NCI-H2029 (cell line): ENCODE measurements at places on chromosomes 16 and 17.

- no peak for DNase-seq
These were observed 40.8 kb downstream of the NT5M start for GRCh38 chr17:17343896-17344506.

DNA sequence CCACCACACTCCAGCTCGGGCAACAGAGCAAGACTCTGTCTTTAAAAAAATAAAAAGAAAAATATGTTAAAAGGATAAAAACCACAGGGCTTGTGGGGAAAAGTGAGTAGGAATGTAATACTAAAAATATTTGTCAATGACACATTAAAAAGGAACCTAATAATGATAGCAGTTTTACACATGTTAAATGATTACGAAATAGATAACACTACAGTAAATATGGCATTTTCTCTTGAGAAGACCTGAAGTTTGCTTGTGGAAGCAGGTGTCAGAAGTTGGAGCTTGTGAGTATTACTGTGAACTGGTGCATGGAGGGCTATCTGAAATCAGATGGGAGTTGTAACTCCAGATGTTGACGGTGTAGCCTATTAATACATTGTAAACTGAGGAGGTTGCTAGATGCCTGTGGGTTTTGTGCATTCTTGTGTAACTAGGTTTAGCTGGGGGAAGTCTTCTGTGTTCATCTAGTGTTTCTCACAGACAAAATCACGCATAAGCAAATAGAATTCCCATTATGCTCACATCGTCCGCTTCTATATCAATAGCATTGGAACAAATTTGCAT is 44.2 kb upstream of the CLEC18A start:
- no peak for DNase-seq

- no peak for DNase-seq
These were observed 177.0 kb upstream of the IRX6 start for GRCh38 chr16:55146966-55147365.

- no peak for DNase-seq
These were observed 854.8 kb downstream of the KCNJ2 start for GRCh38 chr17:71024172-71024571.

DNA sequence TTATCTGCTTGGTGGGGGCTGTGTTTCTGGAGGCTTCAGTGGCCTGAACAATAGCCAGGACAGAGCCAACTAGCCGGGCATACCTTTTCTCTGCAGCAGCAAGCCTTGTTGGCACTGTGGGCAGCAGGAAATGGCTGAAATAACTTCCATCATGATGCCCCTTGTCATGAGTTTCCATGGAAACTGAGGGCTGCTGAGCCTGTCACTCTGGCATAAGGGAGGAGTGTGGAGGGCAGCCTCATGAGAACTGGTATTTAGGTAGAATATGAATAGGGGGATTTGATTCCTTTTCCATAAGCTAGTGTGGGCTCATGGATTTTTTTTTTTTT is 39.4 kb downstream of the PLCG2 start:
- no peak for DNase-seq

GRCh38 chr17:27634026-27634335 is 3.0 kb downstream of the LGALS9 start:
- no peak for DNase-seq

- no peak for DNase-seq
These were observed 32.6 kb downstream of the NUBP1 start for GRCh38 chr16:10776280-10776679.
